ENCODE measurements at places on chromosomes 7 and 10.

DNA sequence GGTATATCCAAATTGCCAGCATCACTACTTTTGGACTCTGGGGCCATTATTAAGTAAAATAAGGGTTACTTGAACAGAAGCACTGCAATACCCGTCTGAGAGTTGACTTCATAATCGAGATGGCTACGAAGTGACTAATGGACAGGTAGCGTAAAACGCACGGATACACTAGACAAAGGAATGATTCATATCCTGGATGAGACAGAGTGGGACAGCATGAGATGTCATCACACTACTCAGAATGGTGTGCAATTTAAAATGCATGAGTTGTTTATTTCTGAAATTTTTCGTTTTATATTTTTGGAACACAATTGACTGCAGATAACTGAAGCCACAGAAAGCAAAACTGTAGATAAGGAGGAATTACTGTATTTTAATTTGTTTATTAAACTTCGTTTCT, 421.5 kb upstream of the LRGUK start:
- no peak for DNase-seq

- peak; percentile 15 for DNase-seq
Measured at GRCh38 chr10:35011771-35012191, 78.4 kb downstream of the CUL2 start.

DNA sequence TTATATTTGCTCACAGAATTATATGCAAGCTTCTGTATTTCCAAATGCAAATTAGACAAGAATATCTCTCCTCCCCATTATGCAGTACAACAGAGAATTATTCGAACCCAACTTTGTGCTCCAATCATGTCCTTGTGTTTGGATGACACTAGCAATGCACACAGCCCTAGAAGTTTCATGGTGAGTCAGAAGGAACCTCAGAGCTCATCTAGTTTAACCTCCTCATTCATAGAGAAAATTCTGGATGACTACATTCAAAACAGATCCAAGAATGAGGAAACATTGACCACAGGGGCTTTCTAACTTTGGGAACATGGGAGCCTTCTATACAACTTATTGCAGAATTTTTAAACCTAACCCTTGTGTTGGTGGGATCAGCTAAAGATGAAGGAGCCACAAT, 12.8 kb upstream of the ARID5B start:
- no peak for DNase-seq

DNA sequence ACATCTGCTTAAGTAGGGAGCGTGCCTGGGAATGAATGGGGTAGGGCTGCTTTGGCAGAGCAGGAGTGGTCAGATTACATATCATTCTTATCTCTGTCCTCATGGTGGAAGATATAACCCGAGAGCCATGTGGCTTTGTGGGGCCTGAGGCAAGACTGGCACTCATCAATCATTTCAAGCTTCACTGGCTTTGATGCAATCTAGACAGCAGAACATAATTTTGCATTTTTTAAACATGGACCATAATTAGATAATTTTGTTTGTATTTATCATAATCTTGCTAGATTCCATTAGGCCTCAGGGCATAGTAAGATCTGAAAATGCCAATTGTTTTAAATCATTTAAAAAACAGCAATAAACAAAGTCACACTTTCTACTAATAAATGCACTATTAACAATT, 480.3 kb downstream of the NXPH1 start:
- no peak for DNase-seq

GRCh38 chr7:95517870-95518269, 32.1 kb downstream of the ASB4 start:
- DNase-seq: no peak

Measured in cardiac muscle cell (in vitro differentiated cells and primary cell).